ENCODE measurements at places on chromosomes 4 and X.

- DNase-seq = no peak
Measured at GRCh38 chr4:119080721-119081541, 54.7 kb upstream of the MYOZ2 start.

DNA sequence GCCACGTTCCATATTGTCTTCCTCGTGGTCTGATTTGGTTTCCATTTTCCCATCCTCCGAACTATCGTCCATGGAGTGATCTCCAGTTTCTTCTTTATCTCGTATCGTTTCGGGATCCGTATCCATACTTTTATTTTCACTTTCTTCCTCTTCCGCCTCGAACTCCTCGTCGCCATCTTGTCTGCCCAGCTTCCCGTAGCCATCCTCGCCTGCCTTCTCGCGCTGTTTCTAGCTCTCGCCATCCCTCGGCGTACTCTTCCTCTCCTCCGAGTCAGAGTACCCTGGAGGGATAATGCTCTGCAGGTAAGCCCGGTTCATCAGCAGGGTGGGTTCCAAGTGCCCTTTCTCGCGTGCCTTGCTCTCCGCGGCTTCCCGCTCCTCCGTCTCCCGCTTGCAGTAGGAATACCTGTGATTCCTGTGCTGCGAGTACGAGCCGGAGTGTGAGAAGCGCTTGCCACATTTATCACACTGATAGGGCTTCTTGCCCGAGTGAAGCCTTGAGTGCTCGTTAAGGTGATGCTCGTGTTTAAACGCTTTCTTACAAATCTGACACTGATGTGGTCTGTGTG, 134.5 kb upstream of the TAPT1 start:
- no peak for DNase-seq

- DNase-seq = no peak
Measured at GRCh38 chrX:63275127-63275526, 76.0 kb downstream of the SPIN4 start.

DNA sequence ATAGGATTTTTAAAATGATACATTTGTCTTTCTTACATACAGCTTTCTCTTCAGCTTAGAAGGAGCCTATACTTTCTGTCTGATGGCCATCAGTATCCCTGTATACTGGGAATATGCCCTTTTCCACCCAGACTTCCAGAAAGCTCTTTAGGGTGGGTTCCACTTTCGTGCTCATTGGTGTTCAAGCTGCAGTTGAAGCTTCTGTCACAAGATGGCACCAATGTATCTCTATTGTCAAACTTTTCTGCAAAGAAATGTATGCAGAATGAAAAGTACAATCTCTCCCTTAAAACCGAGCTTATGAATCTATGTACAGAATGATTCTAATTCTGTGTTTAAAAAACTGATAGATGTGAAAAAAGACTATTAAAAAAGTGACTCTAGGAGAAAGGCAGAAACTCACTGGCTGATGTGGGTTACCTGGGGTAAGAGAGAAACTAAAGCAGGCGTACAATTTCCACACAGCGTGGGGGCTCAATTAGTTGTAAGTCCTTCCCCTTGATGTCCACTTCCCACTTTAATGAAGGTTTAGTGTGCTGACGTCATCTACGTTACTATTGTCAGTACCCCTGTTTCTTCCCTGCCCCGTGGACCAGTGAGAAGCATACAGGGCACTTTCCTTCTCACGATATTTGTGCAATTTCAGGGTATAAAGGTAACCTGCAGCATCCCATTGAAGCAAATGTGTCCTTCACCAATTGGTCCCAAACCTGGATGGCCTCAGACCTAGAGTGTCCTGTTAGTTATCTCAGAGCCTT, 57.3 kb upstream of the TCEAL2 start:
- no peak for DNase-seq

DNA sequence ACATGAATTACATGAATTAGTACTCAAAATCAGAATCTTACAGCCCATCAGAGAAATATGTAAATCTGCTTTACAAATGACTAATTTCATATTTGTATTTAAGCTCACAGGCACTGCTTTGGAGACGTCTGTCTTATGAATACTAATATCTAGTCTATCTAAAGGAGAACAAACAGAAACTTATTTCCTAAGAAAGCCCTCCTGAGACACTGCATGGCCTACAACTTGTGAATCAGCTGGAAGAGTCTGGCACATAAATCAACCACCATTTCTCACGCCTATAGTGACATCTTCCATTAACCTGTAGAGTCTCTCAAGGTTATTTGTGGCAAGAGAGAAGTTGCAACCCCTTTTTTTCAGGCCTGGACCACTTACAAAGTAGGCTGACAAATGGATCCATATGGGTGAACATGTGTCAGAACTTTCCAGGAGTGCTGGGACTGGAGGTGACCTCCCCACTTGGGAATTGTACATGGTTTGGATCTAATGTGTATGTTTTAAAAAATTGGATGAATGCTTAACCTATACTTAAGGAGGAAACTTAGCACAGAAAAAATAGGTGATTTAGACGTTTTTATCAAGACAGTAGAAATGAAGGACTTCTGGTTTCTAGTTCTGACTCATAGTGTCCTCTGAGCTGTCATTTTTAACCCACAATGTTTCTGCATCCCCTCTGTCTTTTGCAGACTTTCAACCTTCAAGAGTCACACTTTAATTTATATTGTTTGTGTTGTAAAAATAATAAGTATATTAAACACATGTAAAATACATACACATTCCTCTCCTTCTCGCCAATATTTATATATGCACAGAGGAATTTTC, 83.2 kb upstream of the ARHGAP24 start:
- DNase-seq = no peak

DNA sequence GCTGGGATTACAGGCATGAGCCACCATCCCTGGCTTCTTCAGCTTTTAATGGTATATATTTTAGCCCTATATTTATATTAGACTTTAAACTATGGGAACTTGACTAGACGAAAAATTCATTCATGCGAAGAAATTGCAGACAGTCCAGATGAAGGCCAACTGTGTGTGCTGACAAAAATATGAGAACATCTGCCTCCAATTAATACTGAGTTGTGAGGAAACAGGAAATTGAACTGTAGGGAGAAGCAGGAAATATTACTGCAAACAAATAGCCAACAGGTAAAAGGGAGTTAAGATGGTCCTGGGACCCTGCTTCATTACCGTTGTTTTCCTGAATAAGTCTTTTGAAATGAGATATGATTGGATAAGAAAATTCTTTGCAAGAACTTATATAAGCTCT, 26.3 kb downstream of the MGARP start:
- no peak for DNase-seq

DNA sequence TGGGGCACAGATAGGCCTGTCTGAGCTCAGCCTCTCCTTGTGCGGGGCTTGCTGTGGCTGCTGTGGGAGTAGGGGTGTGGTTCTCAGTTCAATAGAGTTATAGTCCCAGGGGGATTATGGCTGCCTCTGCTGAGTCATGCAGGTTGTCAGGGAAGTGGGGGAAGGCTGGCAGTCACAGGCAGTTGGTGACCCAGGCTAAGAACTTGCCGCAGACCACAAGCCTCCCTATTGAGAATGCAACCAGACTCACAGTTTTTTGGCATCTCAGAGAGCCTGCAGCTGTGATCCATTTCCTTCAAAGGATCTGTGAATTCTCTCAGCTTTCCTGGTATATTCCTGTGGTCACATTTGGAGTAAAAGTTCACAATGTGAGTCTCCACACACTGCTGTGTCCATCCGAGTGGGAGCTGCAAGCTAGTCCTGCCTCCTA, 364.9 kb downstream of the ZNF674 start:
- no peak for DNase-seq

DNA sequence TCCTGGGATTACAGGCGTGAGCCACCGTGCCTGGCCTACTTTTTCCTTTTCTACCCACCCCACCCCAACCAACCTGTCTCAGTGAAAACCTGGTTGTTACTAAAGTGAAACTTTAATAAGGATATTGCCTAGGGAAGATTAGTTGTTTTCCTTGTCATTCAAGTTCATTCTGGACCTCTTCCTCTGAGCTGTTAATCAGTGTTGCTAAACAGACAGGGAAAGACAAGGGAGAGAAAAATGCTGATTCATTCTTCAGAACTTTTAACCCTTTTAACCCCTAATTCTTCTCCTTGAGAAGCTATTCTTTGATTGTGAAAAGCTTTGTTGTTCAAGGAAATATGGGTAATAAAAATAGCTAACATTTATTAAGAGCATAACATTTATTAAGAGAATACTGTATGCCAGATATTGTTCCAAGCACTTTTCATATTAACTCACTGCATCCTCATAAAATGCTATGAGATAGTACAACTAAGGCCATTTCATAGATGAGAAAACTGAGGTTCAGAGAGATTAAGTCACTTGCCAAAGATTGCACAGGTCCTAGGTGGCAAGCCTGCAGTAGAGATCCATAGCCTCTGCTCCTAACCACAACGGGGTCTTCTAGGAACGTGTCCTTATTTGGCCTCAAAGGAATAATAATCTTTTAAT, 34.8 kb downstream of the OSTC start:
- DNase-seq = no peak

GRCh38 chr4:93809773-93810172, 18.8 kb upstream of the ATOH1 start:
- no peak for DNase-seq

DNA sequence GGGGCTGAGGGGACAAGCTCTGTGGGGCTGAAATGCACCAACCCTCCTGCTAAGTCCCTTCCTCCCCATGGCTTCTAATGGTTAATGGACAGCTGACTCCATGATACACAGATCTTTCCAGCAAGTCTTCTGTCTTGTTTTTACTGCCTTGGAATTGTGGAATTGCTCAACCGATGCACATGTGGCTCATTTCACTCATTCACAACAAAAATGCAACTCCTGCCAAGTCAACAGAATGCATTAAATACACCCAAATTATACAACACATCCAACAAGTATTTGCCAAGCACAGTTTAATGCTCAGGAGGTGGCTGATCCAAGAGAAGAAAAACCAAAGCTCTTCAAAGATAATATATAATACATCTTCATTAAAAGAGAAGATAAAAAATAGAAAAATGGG, 61.9 kb upstream of the PAGE4 start:
- no peak for DNase-seq

GRCh38 chr4:154586296-154587033, 4.1 kb downstream of the FGA start:
- DNase-seq = no peak
